Osteoblast (primary cell): ENCODE measurements at places on chromosomes 3 and 15. TPM values are rescaled to one million over a fixed set of nuclear protein-coding genes. Genes with fewer than 3 reads are reported as not detected.

DNA sequence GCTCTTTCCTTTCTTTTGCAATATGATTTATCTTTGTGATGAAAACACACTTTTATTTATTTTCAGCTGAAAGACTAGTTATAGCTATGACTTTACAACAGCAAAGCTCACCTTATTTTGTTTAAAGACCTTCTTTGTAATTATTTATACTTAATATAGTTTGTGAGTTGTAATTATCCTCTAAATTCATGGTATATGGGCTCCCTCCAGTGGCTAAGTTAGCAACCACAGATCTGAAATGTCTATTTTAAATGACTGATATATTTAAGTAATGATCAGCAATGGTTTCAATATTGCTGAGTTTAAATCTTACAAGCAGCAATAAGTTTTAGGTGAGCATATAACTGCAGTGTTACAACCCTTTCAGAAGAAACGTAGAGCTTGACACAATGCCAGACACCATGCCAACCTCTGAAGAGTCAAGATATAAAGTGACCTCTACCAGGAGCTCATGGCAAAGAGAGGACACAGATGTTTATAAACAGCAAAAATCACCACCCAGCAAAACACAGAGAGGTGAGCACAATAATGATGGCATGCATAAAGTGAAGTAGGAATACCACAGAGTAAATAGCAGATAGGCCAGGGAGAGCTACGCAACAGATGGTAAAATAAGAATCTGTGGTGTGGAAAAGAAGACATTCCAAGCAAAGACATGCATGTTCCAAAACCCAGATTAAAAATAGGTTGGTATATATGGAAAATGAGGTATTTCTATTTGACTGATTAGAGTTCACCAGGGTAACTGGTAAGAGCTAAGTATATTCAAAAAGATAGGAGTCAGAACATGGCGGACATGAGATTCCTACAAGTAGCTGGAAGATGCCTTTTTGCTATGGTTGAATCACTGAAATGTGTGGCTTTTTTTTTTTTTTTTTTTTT is 143.7 kb upstream of the ZNF385D start:
- no peaks in the 10 kb centered on the region for H3K4me1 ChIP-seq
- no peak overlapping the region for H3K27ac ChIP-seq
- DNase-seq = peak; percentile 49

TRIM42 gene
- total RNA-seq = not detected in 2 replicates

ATP13A5 gene
- total RNA-seq = not detected in 2 replicates

GRCh38 chr15:43239732-43240491 is 19.1 kb upstream of the EPB42 start:
- no peaks in the 10 kb centered on the region for H3K36me3 ChIP-seq
- DNase-seq = no peak
- peaks cover 3% of the 10 kb centered on the region for H3K4me1 ChIP-seq
- no peak overlapping the region for H3K27ac ChIP-seq

GOLGA8H gene
- under 0.01 TPM in 1 of 2 replicates, not detected in the other for total RNA-seq

ATP10A gene
- total RNA-seq = 26.5 and 32.9 TPM in 2 replicates

NAA80 gene
- total RNA-seq = 6.5 and 8.0 TPM in 2 replicates

DNA sequence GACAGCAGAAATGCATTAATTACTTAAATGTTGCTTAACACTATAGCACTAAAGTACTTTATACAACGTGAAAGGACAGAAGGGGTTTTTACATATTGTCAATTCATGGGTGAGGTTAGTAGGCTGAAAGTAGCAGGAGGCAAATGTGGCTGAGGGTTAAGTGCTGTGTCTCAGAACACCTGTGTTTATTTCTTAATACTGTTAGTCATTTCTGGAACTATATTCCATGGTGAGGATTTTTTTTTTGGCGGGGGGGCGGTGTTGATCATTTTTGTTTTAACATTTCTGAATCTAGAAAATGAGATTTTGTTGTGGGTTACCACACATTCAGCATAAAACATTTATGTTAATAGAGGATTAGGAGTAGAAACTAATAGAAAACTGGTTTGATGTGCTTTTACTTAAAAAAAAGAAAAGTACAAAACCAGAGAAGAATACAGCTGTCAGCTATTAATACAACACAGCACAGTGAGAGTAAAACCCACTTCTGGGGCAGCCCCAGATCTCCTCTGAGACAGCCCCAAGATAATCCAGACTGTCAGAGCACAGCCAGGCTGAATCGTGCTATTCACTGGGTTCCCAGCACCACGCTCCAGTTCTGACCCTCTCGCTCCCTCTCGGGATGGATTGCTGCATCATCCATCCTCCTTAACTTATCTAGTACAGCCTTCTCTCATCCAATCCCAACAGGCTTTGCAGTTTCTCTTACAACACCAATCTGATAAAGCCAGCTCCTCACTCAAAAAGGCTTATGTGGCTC is 307.7 kb downstream of the TUSC7 start:
- H3K27ac ChIP-seq = no peak overlapping the region
- H3K27me3 ChIP-seq = peaks cover 12% of the 10 kb centered on the region
- peaks cover 6% of the 10 kb centered on the region for H3K4me1 ChIP-seq
- no peaks in the 10 kb centered on the region for H3K36me3 ChIP-seq
- H3K4me3 ChIP-seq = no peak overlapping the region

GRCh38 chr15:37034392-37034791 is 66.0 kb downstream of the MEIS2 start:
- no peak for DNase-seq
- no peak overlapping the region for H3K27ac ChIP-seq
- H3K4me3 ChIP-seq = no peak overlapping the region
- peaks cover 5% of the 10 kb centered on the region for H3K4me1 ChIP-seq

- H3K4me1 ChIP-seq = no peaks in the 10 kb centered on the region
- no peaks in the 10 kb centered on the region for H3K27me3 ChIP-seq
- H3K27ac ChIP-seq = no peak overlapping the region
- no peak for DNase-seq
Measured at GRCh38 chr3:186915806-186916796, 14.2 kb upstream of the ST6GAL1 start.
